ENCODE measurements at places on chromosomes 4 and X.
A peak's percentile ranks its signal among the peaks of the same experiment; 100 is the strongest.

GRCh38 chrX:47605024-47605423 is 14.6 kb downstream of the SYN1 start:
- no peak for DNase-seq

GRCh38 chr4:172716291-172716690 is 452.3 kb upstream of the GALNT7 start:
- no peak for DNase-seq

DNA sequence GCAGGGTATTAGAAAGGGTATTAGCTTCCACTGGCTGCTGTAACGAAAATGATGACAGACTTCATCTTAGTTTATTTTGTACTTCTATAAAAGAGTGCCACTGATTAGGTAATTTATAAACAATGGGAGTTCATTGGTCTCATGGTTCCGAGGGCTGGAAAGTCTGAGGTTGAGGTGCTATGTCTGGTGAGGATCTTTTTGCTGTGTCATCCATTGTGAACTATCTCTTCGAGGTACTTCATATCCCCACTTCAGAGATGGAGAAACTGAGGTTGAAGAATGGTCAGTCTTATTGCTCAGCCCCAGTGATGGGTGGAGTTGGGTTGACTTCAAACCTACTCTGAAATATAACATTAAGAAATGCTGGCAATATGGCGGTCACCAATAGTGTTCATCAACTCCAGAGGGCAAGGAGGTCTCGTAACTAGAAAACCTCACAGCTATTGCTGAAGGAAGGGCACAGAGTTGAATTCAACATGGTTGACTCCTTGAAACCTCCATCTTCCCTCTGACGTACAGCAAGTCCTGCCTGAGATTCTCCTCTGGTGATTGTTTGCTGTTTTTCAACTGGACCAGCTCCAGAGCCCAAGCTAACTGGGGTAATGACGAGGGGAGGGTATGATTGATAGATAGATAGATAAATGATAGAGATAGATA is 53.6 kb upstream of the SHOX start:
- DNase-seq: no peak

DNA sequence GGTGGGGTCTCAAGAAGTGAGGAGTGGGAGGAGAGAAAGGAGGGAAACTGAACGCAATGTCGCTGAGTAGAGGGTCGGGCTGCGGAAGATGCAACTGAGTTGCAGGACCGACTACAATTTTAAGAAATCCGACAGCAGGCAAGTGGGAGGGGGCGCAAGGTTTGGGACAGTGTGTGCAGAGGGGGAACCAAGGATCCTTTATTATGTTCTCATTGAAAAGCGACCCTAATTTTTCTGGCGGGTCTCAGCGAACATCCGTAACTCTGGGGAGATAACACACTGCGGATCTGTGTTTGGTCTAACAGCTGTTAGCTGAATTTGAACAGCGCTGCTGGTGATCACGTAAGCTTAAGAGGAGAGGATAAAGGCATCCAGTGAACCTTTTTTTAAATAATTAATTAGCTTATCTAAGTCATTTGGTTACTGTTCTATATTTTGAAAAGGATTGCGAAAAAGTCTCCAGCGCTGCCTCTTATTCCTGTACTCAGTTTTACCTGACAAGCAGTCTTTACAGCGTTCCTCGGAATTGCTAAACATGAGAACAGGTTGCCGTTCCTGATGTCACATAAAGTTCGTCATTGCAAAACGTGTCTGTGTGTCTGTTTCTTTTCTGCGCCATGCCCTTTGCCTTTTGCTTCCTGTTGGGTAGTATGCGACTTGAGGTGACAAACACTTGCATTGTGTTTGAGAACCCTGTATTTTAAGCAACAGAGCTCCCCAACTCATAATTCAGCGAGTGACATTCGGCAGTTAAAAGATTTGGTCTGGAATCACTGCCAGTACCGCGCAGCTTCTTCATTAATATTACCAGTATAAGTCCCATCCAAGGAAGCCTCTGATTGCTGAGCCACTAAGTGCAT is 1.3 kb downstream of the HTR2C start:
- DNase-seq: no peak

- no peak for DNase-seq
Observed at GRCh38 chr4:157961229-157961990, 211.4 kb downstream of the GASK1B start.

DNA sequence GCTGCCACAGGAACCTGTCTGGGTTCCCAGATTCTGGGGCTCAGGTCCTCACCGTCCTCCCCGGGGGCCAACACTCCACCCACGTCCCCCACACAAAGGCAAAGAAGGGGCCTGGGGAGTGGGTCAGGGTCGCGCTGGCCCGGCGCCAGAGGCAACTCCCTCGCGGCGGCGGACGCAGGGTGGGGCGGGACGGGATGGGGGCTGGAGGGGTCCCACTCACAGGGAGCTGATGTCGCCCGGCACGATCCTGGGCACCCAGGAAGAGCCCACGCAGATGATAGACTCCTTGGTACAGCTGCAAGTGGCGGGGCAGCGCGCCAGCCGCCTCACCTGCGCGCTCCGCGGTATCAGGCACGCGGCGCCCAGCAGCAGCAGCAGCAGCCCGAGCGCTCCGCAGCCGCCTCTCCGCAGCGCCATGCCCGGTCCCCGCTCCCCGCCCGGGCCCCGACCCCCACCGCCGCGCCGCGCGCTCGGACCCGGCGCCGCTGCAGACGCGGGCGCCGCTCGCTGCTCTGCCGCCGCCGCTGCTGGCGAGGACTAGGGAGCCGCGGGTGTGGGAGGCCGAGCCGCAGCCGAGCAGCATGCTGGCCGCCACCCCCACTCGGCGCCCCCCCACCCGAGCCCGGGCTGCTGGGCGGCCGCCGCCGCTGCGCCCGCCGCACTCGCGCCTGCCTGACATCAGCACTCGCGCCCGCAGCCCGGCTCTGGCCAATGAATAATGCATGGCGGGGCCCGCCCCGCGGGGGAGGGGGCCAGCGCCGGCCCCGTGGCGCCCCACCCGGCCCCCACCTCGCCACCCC is at the start of gene LGI2:
Gene LGI2 (minus strand): TSS at position 670 of the 800 bp plus-strand sequence. CDS start 253 bp downstream, at position 417.
- peak; percentile 17 for DNase-seq

GRCh38 chr4:75985116-75985515 is 5.6 kb downstream of the SDAD1 start:
- DNase-seq: no peak

GRCh38 chr4:152973629-152974467 is 37.7 kb downstream of the FHDC1 start:
- DNase-seq: no peak

- DNase-seq: no peak
Observed at GRCh38 chr4:67687636-67688035, 13.3 kb downstream of the UBA6 start.

GRCh38 chr4:37689353-37690095 is 3.3 kb upstream of the RELL1 start:
- DNase-seq: no peak

GRCh38 chrX:24928114-24928513 is 87.7 kb downstream of the ARX start:
- no peak for DNase-seq

DNA sequence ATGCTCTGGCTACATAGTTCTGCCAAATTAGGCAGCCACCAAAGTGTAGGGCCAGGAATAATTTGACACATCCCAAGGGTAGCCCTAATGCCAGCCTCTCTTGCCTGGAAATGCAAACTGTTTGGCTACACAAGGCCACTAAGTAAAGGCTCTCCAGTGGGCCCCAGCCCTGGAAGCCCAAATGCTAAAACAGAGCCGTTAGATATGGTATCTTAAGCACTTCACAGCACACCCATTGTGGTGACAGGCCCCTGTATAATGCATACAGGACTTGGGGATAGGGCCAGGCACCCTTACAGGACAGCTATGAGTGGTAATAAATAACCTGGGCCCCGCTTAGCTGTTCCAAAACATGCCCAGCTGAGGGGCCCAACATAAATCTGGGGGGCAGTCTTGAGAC is 623.9 kb downstream of the BCOR start:
- DNase-seq: no peak

- DNase-seq: no peak
Observed at GRCh38 chr4:120509222-120509621, 413.3 kb downstream of the PRDM5 start.

GRCh38 chr4:105356194-105356593 is 117.7 kb downstream of the PPA2 start:
- DNase-seq: no peak

DNA sequence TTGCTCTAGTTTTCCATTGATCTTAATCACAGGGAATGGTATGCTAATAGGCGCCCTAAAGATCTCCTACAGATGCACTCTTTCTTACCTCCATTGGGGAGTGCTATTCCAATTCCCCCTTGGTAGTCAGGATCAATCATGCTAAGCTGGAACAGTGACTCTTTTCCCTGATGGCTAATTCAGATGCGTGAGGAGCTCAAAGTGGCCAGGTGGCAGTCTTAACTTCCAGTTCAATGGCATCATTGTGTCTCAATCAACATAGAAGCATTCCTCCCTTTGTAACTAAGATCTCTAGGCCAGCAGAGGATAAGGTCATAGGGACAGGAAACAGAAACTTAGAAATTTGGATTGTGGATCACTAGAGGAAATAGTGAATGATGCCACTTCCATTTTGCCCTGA is 216.8 kb downstream of the GRID2 start:
- no peak for DNase-seq

- no peak for DNase-seq
Observed at GRCh38 chr4:73883306-73883705, 14.1 kb downstream of the CXCL1 start.

DNA sequence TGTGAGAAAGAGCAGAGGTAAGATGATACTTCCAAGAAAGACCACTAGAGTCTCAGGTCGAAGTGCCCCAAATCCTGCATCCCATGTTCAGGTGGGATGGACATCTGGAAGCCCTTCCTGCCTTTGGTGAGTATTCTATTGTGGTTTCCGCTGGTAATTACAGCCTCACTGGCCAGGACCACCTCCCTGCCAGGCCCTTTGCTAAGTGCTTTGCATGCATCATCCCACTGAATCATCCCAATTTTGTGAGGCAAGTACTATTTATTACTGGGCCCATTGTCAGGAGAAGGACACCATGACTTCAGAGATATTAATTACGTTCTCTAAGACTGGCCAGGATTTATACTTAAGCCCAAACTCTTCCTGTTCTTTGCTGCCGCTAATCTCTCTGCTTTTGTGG is 10.7 kb upstream of the PASD1 start:
- no peak for DNase-seq
